Activated CD4-positive, alpha-beta T cell treated with anti-CD3 and anti-CD28 coated beads, Interleukin-2, amount 10 ng/mL, durations not matched to agents 7 days and 5 days (primary cell): ENCODE measurements at places on chromosomes 1 and 21.
A peak's percentile ranks its signal among the peaks of the same experiment; 100 is the strongest.

DNA sequence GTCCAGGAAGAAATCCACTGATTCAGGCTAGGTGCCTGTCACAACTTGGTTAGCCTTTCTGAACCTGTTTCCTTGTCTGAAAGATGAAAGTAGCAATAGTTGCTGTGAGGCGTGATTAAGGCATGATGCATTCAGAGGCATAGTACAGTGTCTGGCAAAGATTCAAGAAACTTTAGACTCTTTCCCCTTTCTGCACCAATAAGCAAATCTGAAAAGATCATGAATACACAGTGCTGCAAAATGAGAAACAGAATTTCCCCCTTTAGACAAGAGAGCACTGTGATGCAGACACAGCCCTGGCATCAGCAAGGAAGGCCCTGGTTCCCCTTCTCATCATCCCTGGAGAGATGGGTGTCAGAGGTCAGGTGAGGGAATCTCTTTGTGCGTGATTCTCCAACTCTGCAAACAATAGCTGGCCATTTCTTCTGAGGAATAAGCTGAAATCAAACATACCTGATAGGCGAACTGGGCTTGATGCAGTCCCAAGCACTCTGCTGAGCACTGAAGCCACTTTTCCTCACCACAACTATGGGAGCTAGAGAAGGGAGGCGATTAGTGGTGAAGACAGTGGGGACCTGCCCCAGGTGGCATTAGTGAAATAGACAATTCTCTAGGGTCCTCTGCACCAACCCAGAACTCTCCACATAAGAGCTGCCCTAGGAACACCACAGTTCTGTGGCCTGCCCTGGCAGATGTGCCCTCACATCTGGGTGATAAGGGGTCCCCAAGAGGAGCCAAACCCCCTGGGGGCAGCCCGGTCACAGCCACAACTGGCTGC is 41.7 kb downstream of the ITPKB start:
- no peak for DNase-seq

DNA sequence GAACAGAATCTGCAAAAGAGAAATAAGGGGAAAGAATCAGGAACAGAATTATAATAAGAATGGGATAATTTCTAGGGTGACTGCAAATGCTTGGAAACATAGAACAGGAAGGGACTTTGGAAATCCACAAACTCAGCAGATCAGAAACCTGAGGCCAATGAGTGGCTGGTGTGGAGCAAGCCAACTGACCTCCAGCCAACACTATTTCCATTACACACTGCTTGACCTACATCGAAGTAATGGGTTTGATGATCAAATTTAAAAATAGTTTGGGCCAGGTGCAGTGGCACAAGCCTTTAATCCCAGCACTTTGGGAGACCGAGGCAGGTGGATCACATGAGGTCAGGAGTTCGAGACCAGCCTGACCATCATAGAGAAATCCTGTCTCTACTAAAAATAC is 284.9 kb downstream of the GRIK1 start:
- DNase-seq, result no peak

DNA sequence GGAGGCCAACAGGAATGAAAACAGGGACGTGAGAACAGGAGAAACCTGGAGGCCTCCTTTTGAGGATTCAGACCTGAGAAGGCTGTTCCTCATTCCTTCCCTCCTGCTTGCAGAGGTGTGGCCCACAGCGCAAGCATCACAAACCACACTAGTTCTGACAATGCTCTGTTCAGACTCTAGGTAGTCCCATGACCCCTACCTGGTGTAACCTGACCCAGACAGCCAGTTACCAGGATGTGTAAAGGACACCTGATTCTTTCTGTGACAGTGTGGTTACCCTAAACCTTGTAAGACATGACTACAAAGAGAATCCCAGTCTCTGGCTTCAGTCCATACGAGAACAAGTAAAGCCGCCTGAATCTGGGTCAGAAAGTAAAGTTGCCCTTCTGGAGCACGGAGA is 3.2 kb downstream of the MECR start:
- DNase-seq, result no peak

GRCh38 chr1:66206563-66207144 is 327.3 kb upstream of the SGIP1 start:
- no peak for DNase-seq

DNA sequence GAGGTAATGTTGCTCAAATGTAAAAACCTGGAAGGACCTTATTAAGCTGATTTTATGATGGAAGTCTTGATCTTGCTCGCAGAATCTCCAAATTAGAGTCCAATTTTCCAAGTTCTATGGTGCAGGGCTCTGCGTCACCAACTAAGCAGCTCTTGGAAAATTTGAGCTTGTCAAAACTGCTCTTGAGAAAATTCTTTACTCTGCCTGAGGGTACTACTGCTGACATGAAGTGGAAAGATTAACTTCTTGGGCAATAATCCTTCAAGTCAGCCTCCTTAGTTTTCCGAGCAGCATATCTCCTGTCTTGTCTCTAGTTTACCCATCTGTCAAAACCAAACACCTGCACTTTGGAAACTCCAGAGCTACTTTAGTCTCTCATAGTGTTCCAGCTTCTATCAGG is 293.7 kb downstream of the KCTD3 start:
- DNase-seq, result no peak

GRCh38 chr1:44144962-44145756 is 3.7 kb upstream of the KLF18 start:
- DNase-seq, result no peak

DNA sequence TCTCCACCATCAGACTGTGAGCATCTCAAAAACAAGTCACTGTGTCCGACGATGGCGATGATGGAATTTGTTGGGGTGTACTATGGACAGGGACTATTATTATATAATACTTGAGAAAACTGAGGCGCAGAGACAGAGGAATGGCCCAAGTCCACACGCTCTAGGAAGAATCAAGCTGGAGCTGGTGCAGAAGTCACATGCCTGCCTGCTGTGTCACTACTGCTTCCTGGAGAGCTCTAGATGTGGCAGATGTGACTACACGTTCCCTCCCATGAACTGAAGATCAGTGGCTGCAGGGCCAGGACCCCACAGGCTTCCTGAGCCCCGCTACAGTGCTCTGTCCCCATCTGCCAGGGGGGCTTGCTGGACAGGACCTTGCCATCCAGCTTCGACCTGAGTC is 56.9 kb downstream of the TRABD2B start:
- no peak for DNase-seq

GRCh38 chr1:66380452-66381212 is 153.3 kb upstream of the SGIP1 start:
- no peak for DNase-seq

DNA sequence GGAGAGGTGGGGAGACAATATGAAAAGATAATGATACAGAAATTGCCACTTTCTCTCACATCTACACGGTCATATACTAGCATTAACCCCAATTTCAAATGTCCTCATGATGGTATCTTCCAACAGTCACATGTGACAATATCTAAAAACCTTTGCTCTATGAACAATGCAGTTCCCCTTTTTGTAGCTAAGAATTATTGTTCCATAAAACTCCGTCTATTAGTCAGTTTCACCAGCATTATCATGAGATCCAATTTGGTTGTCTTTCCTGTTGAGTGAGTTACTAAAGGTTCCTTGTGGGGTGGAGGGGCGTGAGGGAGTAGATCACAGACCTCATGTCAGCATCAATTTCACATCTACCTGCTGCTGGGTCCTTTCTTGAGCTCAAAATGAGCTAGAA is 1.7 kb downstream of the TIAM1 start:
- DNase-seq, result no peak

GRCh38 chr1:2126331-2127186 is 68.0 kb downstream of the FAAP20 start:
- no peak for DNase-seq

GRCh38 chr1:29239142-29239541 is 2.8 kb downstream of the PTPRU start:
- DNase-seq, result no peak

GRCh38 chr1:162020150-162020549 is 3.5 kb downstream of the OLFML2B start:
- DNase-seq, result no peak

GRCh38 chr1:151847867-151848596 is 5.5 kb downstream of the THEM5 start:
- no peak for DNase-seq

- DNase-seq, result no peak
Observed at GRCh38 chr1:59500950-59501742, 204.3 kb downstream of the FGGY start.

DNA sequence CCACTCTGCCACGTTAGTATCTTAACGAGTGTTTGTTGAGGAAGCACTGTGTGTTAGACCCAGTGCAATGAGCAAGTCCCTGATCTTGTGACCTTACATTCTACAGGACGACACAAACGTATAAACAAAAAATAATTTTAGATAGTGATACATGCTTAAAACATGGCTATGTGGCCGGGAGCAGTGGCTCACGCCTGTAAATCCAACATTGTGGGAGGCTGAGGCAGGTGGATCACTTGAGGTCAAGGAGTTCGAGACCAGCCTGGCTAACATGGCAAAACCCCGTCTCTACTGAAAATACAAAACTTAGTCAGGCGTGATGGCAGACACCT is 19.6 kb downstream of the MTX1 start:
- DNase-seq, result no peak

- peak; percentile 59 for DNase-seq
Observed at GRCh38 chr1:8560611-8561544, 243.0 kb downstream of the SLC45A1 start.

- DNase-seq, result no peak
Observed at GRCh38 chr1:15336866-15337265, 72.8 kb upstream of the EFHD2 start.

GRCh38 chr1:203173566-203173965 is 2.1 kb downstream of the MYBPH start:
- no peak for DNase-seq
